Stimulated activated CD8-positive, alpha-beta memory T cell treated with anti-CD3 and anti-CD28 coated beads, Interleukin-4, amount 100 ng/mL, for 4 hours (primary cell): ENCODE measurements at places on chromosomes 5 and 9.

DNA sequence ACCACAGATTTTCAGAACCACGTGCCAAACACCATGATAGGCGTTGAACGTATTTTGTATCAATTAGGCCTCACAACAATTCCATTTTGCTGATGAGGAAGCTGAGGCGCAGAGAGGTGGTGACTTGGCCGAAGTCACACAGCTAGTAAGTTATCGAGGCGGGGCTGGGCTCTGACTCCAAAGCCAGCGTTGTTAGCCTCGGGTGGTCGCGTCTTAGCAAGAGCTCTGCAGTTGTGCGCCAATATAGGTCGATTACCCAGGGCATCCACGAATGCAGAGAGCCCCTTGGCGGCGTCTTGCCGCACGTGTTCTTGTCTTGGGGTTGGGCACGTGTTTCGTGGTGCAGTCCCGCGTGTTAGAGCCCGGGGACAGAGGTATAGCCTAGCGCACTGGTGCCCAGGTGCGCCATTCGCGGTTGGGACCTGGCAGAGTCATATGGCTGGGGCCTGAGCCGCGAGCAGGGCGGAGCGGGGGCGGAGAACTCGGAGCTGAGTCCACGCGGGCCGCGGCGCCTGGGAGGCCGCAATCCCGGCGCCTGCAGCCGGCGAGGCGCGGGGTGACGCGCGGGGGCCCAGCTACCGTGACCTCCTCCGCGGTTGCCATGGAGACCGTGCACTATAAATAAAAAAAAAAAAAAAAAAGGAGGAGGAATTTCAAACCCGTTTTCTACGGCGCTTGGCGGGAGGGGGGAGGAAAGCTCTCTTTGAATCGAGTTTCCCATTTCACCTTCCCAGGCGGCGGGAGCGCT lies 62.3 kb downstream of the CXXC5 start:
- DNase-seq: peak; percentile 44

GRCh38 chr5:146310540-146310939 lies 28.1 kb upstream of the POU4F3 start:
- DNase-seq: no peak

DNA sequence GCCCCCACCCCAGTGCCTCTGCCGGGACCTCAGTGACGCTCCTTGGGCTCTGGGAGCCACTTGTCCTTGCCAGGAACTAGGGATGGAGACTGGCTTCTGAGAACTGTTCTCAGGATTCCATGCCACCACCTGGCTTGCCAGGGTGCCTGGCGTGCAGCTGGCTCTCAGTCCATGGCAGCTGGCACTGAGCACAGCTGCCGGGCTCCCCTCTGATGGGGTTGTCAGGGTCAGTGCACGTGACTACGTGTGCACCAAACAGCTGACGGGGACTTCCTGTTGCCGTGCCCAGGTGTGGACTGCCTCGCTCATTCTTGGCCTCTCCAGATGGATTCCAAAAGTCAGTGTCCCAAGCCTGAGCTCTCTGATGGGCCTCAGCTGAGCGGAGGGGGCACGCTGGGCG lies 9.4 kb downstream of the KCNT1 start:
- no peak for DNase-seq

DNA sequence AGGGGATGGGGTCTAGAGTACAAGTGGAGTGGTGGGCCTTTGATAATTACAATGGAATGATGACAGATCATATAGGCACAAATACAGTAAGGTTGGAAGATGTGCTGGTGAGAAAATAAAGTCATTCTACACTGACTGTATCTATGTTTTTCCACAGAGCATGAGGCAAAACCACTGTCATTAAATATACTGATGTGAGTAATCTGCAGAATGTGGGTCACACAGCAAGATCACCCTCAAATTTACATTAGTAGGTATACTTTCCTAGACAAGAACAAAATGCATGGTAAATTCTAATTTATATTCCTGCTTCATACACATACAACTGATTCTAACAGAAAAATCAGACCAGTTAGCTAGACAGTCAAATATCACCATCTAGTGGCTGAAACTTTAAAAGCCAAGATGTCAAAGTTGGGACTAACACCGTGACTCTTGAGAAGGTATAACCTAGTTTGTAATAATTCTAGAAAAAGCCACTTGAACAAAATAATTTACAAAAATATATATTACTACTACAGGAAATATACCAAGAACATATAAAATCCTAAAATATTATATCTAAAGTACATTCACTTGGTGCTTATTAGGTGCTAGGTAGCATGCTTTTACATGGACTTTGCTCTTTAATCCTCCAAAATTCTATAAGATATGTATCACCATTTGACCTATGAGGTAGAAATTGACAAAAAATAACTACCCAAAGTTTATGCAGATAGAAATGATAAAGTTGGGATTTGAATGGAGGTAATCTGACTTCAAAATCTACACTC lies 19.5 kb downstream of the TTC33 start:
- DNase-seq: no peak

GRCh38 chr5:176632745-176633144 lies 2.3 kb downstream of the EIF4E1B start:
- no peak for DNase-seq

DNA sequence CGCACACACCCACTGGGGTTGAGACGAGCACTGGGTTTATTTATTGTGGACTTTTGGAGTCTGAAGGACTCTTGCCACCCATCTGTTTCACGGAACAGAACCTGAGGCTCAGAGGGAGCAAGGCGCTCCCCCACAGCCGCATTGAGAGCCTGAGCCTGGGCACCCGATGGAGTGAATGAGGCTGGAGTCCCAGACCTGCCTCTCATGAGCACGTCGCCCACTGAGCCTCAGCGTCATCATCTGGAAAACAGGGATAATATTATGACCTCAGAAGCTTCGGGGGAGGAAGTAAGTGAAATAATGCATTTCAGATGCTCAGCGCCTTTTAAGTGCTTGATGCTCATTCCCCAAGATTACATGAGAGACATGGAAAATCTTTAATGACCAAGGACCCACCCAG lies 5.5 kb downstream of the NEK6 start:
- DNase-seq: no peak
